ENCODE measurements at places on chromosomes 2 and 18.

DNA sequence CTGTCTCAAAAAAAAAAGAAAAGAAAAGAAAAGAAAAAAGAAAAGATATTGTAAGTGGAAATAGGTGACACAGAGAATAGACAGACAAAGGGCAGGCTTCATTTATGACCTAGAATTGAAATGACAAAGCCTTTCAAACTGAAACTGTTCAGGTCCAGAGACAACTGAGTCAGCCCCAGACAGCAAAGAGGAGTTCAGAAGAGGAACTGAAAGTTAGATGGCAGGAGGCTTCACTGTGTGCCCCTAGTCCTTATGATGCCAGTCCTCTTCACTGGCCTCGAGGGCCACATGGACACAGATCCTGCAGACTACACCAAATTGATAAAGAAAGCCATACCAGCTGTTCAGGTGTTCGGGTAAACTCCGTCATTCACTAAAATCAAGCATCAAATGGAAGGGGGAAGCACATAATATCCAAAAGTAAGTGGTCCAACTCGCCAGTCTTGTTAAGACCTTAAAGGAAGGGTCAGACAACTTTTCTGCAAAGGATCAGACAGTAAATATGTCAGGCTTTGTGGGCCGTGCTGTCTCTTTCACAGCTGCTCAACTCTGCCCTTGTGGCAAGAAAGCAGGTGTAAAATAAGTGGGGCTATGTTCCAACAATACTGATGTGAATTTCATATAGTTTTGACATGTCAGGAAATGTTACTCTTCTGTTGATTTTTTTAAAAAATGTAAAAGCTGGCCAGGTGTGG lies 231.9 kb upstream of the MGAT5 start:
- DNase-seq = no peak

DNA sequence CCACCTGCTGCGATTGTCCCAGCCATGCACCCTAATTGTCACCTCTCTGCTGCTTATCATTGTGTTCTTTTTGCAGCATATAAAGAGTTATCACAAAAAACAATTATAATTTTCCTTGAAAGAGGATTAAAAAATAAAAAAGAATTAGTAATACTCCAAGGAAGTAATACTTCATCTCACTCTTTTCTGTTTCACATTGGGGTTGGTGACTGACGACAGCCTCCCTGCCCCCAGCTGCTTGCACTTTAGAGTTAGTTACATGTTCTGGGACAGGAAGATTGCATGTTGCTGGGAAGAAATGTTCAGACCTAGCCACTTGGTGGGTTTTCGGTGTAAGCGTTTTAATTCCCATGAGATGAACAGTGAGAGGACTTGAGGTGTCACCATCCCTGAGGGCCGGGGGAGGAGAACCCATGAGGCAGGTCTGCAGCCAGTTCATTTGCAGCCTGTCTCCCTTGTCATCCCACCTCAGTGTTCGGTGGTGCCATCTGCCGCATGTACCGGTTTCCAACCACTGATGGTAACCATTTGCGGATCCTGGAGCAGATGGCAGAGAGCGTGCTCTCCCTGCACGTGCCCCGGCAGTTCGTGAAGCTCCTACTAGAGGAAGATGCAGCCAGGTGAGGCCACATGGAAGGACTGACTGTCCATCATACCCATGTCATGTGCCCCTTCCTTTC lies 69.1 kb downstream of the COA5 start:
- DNase-seq = no peak

DNA sequence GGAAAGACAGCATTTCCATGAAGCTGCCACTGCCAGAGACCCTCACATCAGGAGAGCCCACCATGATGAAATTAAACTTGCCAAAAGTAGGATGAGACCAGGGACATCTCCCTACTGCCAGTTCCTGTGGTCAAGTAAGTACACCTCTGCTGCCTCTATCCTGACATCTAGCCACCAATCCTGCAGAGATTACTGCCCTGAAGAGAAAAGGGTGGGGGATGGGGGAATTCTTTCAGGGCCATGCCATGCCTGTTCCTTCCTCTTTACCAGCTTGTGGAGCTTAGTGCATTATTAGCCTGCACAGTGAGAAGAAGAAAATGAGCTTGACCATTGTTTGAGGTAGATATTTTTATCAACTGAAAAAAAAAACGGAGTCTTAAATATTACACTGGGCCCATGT lies 397.2 kb upstream of the CDH2 start:
- no peak for DNase-seq

- no peak for DNase-seq
These were observed 23.6 kb downstream of the MALT1 start for GRCh38 chr18:58694720-58695468.

- DNase-seq = no peak
These were observed 117.4 kb downstream of the MBP start for GRCh38 chr18:77015169-77015568.

- no peak for DNase-seq
These were observed 157.8 kb downstream of the LDLRAD4 start for GRCh38 chr18:13376298-13376840.

- peak; percentile 89 for DNase-seq
These were observed at the start of gene GMCL1 for GRCh38 chr2:69829256-69830044. TSS of gene GMCL1 (plus strand) at chr2:69829660. CDS start at chr2:69829893, 233 bp downstream.

DNA sequence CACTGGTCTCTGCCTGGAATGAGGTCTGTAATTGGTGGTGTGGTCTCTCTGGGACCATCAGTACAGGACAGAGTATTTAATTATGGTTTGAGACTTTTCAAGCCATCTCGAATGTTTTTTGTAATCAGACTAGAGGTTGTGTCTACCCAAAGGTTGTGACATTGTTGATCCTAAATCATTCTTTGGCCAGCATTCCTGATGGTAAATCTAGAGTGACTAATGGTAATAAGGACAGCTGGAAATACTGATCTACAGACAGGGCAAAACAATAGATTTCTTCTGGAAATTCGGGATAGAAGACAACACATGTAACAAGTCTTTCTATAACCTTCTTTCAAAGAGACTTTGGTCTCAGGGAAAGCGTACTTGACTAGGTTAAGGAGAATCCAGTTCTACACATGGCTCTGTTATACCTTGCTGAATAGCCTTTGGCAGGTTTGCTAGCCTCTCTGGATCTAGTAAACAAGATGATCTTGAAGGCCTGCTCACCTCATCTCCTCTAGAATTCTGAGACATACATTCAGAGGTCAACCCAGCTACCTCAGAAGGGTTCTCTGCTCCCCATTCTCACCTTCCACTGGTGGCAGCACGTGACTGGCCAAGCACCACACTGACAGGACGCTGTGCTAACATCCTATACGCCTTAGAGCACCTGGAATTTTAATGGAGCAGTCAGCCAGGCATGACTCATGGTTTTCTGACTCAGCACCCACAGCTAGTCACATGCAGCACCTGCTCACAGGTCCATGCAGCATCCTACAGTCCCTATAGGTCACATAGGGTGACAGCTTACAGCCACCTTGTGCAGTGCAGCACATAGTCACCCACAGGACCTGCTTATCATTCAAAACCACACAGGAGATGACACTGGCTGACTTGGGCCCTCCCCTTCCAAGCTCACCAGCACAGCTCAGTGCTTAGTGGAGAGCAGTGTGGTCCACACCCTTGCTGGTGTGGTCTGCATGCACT lies 12.2 kb downstream of the PLB1 start:
- no peak for DNase-seq

- peak; percentile 97 for DNase-seq
These were observed 95.1 kb downstream of the MTCL1 start for GRCh38 chr18:8800445-8800844.

- DNase-seq = no peak
These were observed 184.3 kb upstream of the SIX2 start for GRCh38 chr2:45193581-45193980.

DNA sequence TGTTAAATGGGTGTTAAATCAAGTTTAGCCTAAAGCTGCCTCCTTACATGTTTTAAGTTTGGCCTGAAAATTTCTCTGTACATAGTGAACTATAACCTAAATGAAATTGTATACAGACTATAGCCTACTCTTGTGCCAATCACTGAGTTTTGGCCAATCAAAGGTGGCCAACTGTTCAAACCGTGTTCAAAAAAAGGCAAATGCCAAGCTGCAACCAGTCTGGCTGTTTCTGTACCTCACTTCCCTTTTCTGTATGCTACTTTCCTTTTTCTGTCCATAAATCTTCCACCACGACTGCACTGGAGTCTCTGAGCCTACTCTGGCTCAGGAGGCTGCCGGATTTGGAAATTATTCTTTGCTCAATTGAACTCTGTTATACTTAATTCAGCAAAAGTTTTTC lies 121.0 kb downstream of the SPOPL start:
- no peak for DNase-seq

GRCh38 chr2:9548506-9548905 lies 7.1 kb downstream of the ADAM17 start:
- DNase-seq = no peak

DNA sequence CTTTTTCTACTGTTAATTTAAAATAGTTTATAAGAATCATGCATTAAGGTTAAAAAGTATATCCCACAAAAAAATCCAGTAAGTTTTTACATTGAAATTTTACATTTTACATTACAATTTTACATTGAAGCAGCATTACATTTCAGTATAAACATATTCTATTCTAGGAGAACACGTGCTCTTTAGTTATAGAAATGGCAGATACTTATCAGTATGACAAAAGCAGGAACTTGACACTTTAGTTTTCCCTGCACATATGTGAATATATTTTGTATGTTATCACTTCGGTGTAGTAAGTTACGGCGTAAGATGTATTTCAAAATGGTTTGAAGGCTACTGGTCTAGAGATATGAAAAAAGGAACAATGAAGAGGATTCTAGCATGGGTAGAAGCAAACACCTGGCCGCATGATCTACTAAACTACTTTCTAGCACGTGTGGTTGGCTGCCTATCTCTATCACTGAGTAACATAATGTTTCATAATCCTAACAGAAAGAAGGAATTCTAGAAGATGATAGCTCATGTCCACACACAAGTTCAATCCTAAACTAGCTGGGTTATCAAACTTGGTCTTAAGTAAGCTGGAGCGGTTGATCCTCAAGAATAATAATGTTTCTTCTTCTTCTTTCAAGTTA lies 5.4 kb downstream of the IMMT start:
- no peak for DNase-seq

GRCh38 chr2:156110890-156111289 lies 221.6 kb downstream of the NR4A2 start:
- DNase-seq = no peak

DNA sequence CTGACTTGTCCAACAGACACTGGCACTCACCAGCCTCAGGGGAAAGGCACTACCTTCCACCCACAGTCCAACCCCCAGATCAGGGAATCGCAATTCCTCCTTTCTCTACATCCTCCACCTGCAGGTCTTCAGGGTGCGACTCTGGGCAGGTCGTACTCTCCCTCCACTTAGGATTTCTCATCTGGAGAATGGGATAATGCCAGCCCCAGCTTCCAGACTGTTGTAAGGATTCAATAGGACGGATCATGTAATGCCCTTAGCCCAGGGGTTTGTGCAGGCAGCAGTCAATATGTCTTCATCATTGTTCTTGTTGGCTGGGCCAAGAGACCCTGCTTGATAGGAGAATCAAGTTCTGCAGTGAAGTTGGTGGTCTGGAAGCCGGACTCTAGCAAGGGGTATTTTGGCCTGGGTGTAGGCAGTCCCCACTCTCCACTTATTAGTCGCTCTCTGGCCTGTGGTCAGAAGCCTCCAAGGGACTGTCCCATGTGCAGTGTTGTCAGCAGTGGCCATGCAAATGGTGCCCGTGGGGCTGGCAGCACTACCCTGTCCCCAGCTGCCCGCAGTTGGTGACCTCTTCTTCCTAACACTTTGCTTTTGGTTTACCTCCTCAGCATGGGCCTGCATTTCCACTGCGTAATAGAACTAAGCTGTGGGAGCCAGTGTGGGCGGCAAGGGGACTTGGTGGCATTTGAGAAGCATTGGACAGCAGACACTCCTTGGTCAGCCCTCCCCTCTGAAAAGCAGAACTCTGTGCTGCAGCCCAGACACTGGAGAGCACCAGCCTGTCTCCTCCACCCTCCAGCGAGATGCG lies 172.4 kb upstream of the HS6ST1 start:
- no peak for DNase-seq

GRCh38 chr2:200065477-200065876 lies 110.1 kb downstream of the MAIP1 start:
- DNase-seq = no peak

GRCh38 chr2:8271461-8271860 lies 410.4 kb upstream of the ID2 start:
- DNase-seq = no peak

DNA sequence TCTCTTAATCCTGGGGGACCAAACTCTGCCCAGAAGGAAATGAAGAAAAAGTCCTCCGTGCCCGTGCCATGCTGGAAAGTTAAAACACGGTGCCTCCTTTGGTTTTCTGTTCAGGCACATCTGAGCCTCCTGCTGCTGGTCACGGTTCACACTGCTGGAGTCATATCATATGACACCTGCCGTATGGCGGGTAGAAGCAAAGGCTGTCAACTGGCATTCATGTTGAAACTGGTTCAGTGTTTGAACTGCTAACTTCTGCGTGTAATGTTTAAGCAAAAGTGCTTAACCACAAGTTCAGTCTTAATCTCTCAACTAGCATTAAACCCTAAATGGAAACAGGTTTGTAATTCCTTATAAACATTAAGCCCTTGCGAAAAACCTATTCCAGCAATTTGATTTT lies 3.1 kb downstream of the STK39 start:
- DNase-seq = no peak

GRCh38 chr2:73944714-73945113 lies 18.0 kb downstream of the DGUOK start:
- no peak for DNase-seq

DNA sequence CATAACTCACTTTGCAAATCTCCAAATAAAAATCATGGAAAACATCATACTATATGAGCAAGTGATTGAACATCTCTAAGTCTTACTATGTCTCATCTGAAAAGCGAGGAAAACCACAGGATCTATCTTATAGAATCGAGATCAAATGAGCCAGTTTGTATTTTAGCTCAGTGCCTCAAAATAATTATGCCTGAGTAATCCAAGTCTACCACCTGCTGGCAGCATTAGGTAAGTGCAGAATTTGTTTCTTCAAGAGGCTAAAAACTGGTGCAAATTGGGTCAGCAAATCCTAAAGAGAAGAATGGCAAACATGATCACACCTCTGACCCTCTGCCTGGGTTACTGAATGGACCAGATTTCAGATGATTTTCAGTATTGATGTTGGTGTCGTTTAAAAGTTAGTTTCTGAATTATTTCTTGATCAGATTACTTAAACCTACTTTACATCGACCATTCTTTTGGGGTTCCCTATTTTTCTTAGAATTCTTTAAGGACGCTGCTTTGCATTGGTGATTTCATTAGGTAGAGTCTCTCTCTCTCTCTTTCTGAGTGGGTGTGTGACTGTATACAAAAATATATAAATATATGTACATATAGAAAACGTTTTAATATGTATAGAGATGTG lies 12.7 kb upstream of the FHOD3 start:
- peak; percentile 47 for DNase-seq

DNA sequence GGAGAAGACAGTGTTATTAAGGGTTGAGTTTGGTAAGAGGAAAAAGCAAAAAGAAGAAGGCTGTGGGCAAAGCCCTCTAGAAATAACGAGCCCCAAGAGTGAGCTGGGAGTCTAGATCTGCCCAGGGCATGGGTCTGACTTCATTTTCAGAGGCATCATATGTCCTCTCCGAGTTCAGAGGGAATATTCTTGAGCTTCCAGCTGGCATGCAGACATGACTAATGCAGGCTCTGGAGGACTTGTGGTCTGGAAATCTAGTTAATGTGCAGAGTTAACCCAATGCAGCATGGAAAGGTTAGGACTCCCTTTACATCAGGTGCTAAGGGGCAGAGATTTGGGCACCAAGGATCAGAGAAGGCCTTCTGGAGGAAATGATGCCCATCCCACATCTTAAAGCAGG lies 7.3 kb downstream of the ACMSD start:
- DNase-seq = no peak
